Hematopoietic multipotent progenitor cell treated with erythropoietin and hydrocortisone succinate and interleukin-3 and kit ligand, for 15 days (in vitro differentiated cells): ENCODE measurements at places on chromosomes 7 and 10.

DNA sequence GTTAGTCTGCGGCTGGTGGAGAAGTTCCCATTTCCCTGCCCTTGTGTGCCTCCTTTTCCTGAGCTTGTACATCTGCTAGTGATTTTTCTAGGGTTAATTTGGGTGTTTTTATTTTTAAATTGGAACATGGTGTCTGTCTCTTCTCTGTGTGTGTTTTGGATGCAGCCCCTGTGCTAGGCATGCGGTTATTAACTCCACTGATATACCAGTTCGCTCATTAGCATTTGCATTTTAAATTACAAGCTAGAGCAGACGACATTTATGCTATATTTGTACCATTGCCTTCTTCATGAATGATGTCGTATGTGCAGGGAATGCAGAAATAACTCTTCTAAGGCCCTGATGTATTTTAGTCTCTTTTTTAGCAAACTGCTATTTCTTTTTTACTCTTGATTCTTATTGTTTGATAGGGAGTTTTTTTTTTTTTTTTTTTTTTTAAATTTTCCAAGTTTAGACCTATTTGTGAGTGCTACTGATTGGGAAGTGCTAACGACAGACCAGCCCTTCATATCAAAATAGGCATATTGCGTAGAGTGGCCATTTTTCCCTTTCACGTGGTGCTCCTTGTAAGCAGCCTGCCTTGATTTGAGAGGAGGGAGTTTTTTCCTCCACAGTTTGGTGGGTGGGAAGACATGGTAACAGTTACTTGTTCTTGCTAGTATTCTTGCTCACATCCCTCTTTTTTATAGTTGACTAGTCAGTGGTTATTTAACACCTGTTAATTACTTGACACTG lies 89.6 kb downstream of the LRRC4 start:
- DNase-seq: no peak

GRCh38 chr7:142808461-142808801 lies 37.7 kb downstream of the PRSS2 start:
- no peak for DNase-seq

GRCh38 chr10:23324351-23324750 lies 20.2 kb downstream of the C10orf67 start:
- no peak for DNase-seq

DNA sequence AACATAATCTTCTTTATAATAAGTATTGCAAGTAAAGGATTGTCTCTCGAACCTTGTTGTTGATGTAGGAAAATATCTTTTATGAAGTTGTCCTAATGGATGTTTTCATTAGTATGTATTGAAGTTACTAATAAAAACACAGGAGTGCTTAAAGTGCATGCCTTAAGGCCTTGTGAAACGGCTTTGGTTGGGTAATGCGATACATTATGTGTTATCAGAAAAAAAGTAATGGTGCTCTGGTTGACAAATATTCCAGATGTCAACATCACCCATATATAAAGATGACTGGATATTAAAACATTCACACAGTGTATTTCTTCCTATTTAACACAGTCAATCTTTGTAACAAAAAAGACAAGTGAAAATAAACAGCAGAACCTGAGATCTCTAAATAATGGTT lies 310.7 kb downstream of the PRKG1 start:
- DNase-seq: no peak

DNA sequence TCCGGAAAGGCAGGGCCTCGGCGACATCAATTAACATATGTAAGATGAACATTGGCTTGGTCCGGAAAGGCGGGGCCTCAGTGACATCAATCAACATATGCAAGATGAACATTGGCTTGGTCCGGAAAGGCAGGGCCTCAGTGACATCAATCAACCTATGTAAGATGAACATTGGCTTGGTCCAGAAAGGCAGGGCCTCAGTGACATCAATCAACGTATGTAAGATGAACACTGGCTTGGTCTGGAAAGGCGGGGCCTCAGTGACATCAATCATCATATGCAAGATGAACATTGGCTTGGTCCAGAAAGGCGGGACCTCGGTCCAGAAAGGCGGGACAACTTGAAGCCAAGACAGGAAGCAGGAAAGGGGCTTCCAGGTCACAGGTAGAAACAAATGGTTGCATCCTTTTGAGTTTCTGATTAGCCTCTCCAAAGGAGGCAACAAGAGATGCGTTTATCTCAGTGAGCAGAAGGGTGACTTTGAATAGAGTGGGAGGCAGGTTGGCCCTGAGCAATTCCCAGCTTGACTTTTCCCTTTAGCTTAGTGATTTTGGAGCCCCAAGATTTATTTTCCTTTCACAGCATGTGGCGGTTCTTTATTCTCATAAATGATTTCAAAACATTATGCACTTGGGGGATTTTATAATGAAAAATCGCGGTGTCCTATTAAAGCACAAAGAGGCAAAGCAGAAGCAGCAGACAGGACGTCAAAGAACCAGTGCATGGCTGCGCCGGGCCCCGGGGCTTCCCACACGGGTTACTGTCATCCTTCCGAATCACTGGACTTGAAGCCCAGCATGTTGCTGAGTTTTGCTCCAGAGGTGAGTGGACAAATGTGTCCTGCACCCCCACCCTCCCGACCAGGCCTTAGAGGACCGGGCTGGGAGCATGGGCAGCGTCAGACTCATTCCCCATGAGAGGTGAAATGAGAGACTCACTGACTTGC lies 43.1 kb upstream of the EN2 start:
- DNase-seq: no peak

DNA sequence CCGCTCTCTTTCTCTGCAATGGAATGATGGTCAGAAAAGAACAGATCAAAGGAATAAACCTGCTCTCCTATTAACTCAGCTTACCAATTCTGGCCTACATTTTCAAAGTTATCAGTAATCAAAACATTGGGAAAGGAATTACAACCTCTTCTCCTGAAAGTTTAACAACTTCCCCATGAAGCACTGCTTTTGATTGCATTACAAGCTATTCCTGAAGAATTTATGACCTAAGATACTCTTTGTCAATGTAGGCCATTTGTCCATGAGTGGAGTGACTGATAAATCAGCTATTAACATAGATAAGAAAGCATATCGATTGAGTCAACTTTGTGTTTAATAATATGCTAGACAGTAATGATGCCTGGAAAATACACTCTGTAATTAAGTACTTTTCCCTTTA lies 271.7 kb upstream of the C7orf33 start:
- DNase-seq: no peak

GRCh38 chr7:56218510-56218909 lies 102.3 kb upstream of the NUPR2 start:
- no peak for DNase-seq

GRCh38 chr10:79292026-79292766 lies 55.1 kb upstream of the PPIF start:
- DNase-seq: peak; percentile 38

- no peak for DNase-seq
Observed at GRCh38 chr7:121739465-121739864, 133.5 kb upstream of the PTPRZ1 start.

DNA sequence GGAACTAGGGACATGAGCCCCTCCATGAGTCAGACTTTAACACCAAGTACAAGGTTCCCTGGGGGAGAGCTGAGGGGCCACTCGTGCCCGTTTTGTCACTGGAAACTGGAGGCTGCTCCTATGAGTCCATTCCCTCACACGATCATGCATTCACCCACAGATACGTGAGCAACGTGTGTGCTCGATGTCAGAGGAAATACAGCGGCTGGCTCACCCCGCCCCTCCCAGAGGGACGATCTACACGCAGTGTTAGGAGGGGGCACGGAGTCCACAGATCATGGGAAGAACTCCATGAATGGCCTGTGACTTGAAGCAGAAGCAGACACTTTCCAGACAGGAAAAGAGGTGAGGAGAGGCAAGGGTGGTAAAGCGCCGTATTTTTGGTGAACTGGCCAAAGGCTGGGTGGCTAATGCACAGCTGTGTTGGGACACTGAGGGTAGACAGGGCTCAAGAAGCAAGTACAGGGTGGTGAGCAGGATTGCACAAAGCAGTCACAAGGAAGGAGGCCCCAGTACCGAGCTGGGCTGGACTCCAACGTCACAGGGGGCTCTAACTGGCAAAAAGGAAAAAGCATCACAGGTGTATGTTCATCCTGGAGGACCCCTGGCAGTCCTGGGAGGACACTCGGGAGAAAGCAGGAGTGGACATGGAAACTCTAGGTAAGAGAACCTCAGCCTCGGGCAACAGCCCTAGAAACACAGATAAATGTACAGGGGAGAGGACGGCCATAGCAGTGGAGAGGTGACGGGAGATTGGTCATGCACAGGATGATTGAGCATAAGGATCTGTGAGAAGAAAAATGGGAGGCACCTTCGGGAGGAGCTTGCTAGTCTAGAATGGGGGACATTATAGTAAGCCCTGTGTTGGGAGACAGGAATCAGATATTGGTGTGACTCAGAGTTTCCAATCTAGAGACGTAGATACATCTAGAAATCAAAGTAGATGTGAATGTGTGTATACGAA lies 41.2 kb downstream of the TNS3 start:
- DNase-seq: no peak

- no peak for DNase-seq
Observed at GRCh38 chr7:158541346-158542010, 46.1 kb downstream of the PTPRN2 start.

DNA sequence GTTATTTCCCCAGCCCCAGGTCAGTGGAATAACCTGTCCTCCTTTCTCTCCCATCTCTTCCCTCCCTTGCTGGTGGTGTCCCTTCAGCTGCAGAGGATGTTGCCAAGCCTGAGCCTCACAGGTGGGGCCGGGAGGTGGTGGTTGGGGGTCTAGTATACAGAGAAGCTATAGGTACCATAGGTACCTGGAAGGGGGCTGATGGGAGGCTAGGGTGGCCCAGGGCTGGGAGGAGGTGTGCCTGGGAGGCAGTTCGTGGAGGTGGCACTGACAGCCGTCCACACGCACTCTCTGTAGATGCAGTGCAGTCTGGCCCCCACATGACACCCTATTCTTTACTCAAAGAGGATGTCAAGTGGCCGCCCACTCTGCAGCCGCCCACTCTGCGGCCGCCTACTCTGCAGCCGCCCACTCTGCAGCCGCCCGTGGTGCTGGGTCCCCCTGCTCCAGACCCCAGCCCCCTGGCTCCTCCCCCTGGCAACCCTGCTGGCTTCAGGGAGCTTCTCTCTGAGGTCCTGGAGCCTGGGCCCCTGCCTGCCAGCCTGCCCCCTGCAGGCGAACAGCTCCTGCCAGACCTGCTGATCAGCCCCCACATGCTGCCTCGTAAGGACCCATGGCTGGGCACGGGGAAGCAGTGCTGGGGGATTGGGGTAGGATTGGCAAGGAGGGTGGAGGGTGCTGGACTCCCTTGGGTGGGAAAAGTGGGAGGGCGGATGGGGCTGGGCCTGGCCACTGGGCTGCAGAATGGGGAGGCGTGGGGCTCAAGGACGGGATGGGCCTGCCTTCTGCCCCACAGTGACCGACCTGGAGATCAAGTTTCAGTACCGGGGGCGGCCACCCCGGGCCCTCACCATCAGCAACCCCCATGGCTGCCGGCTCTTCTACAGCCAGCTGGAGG lies 9.5 kb downstream of the IRF5 start:
- no peak for DNase-seq

- DNase-seq: no peak
Observed at GRCh38 chr10:10589540-10590303, 427.9 kb upstream of the CELF2 start.

GRCh38 chr7:139511315-139511714 lies 12.2 kb upstream of the CLEC2L start:
- no peak for DNase-seq

- no peak for DNase-seq
Observed at GRCh38 chr7:91551377-91552175, 287.3 kb downstream of the FZD1 start.
